CD4-positive, CD25-positive, alpha-beta regulatory T cell (primary cell): ENCODE measurements at places on chromosomes 1 and 21.

GRCh38 chr1:65001231-65001792 lies 35.0 kb upstream of the JAK1 start:
- DNase-seq: peak; percentile 53

GRCh38 chr1:40848530-40849189 lies 13.5 kb downstream of the CITED4 start:
- DNase-seq: no peak

DNA sequence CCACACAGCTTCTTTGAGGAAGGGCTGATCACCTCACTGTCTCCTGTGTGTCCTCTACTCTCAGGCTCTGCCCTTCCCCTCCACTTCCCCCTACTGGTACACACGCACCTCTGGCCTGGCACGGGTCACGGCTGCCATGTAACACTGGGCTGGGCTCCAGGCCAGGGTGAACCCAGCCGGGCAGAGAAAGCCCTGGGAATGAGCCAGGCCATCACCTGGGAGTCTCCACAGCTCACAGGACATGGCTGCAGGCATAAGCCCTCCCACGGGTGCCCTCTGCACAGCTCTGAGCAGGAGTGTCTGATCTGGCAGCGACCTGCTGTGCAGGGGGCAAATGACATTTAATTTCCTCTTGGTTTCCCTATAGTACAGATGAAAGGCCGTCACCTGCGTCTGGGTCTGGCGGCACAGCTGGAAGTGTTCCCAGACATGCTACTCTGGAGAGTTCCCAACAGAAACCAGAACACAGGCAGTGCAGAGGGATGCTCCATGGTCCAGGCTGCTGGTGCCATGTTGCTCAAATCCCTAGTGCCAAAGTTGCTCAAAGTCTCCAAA lies 61.2 kb downstream of the ERI3 start:
- no peak for DNase-seq

DNA sequence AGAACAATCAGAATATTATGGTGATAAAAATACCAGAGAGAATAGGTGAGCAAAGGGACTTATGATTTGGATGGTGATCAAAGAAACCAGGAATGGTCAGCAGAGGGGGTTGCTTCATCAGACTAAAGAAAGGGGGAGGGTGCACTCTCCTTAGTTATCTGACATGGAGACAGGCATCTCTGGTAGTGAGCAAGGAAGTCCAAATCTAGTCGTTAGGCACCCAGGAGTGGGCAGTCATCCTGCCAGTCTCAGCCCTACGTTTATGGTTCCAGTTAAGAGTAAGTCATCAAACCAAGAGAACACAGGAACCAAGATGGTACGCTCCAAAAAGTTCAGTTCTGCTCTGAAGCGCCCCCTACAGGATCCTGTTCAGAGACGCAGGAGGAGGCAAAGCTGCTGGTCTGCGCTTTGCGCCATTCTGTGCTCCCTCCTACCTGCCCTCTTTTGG lies 28.6 kb downstream of the EBNA1BP2 start:
- DNase-seq: peak; percentile 20

GRCh38 chr1:67666636-67667035 lies 18.4 kb upstream of the GADD45A start:
- no peak for DNase-seq

GRCh38 chr1:223235091-223235490 lies 92.0 kb upstream of the TLR5 start:
- DNase-seq: no peak

DNA sequence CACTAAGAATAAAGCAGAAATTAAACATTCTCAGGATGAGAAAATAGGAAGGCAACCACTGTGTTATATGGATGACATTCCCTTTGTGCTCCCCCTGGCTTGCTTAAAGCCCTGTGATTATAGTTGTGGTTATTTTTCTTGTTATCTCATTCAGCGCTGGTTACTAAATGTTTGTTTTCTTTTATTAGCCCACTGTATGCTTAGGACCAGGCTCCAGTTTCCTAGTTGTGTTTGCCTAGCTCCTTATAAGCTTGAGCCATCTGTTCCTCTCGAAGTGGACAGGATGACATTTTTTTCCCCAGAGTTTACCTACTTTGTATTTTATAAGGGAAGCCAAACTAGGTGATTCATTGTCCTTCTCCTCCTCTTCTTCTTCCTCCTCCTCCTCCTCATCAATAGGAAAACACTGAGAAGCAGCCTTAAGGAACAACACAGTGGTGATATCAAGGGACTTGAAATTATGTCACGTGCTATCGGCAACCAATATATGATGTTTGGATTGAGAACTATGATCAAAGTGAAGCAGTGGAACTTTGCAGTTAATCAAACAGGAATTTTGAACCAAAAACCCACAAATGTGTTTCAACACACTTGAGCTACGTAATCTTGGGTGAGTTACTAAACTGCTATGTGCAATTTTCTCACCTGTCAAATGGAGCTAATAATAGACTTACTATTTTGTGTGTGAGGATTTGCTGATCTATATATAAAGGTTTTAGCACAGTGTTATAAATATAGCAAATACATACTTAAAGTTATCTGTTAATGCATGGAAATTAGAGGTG lies 35.1 kb upstream of the RGS7 start:
- DNase-seq: no peak

- no peak for DNase-seq
These were observed 67.9 kb downstream of the SCMH1 start for GRCh38 chr1:41174170-41174569.

DNA sequence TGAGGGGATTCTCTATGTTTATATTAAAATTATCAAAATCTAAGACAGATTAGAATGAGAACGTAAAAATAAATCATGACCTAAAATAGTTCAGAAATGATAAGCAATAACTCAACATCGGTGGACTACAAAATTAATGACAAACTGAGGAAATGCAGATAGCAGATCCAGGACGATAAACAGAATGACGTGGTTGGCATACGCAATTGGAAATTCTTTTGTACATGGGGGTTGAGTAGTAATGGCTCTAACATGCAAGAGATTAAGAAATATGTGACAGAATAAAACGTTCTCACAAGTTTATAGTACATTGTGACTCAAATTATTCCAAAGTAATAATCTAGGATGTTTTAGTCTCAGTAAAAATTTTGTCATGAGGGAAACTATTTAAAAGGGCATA lies 575.2 kb upstream of the BRINP3 start:
- DNase-seq: no peak

DNA sequence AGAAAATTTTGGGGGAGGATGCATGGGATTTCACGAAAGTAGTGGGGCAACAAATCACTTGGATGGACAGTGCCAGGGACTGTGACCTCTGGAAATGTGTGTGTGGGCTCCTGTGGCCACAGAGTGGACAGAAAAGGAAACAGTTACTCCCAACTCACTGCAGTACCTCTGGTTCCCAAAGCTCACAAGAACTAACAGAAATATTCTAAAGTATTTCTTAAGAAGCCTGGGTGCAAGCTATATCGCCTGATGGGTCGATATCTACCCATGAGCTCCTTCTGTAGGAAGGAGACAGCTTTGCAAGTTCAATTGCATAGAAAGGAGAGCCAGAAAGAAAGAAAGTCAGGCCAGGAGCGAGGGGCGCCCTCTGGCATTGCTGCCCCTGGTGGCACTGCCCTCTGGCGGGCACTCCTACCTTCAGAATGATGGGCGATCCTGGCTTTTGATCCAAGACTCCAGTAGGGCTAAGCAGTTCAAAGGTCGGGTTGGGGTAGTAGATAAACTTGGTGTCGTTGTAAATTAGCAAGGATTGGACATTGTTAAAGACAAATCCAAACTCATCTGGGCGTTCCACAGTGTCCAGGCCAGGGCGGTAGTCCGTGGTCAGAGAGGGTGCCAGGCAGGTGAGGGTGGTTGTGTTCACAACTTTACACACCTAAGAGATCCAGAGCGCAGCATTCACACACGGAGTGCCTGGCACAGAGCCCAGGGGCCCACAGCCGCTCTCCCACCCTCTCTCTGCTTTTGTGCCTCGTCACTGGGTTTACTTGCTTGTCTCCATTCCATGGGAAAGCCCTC lies 134.7 kb upstream of the CD34 start:
- no peak for DNase-seq

DNA sequence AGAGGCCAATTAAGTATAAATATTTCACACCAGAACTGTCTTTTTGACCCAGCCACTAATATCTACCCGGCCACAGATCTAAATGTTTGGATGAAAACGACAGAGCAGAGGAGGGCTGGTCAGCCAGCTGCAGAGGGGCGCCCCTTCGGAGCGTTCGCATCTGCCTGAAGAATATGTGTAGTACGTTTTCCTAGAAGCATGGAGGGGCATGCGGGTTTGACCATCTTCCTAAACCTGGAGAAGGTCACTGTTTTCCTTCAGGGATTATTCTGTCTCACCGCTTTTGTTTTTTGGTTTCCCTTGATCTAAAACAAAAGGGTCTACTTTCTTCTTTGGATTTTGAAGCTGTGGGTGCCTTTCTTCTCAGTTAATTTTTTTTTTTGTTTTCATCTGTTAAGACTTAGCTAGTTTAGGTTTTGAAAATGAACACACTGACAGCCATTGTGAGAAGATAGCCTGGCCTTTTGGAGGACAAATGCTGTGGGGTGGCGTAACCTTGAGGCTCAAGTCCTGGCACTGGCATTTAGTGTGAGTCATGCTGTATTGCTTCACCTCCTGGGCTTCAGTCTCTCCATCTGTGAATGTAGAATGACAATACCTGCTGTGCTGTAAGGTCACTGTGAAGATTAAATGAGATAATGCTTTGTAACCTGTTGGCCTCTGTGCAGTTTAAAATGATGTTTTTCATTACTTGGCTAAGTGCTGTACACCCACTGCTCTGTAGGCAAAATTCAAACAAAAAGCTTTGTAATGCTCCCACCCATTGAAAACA lies 74.1 kb upstream of the IRF2BP2 start:
- DNase-seq: no peak

DNA sequence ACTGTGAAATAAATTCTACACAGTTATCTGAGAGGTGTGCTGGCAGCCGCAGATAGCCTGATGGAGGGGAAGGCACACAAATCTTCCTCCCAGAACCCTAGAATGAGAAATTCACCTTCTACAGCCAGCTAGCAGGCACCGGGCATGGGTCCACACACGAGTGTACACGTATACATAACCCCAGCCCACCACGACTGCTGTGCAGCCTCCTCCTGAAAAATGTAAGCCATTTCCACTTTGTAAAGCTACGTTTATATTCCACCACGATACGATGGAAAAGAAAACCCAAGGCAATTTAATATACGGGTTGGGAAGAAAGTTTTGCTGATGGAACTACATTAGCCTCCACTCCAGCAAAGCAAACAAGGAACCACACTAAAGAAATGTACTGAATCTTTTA lies 1.8 kb downstream of the BTG3 start:
- no peak for DNase-seq
